ENCODE measurements at places on chromosomes 6 and 20. TPM values are rescaled to one million over a fixed set of nuclear protein-coding genes. Genes with fewer than 3 reads are reported as not detected.

- DNase-seq = no peak
Observed at GRCh38 chr20:44209686-44210405, 725 bp downstream of the OSER1 start.

GRCh38 chr6:124541573-124541972 is 420.7 kb upstream of the RNF217 start:
- DNase-seq = no peak

- DNase-seq = no peak
Observed at GRCh38 chr6:132365281-132365907, 35.9 kb downstream of the MOXD1 start.

TRERF1 gene
- 1.4 TPM for total RNA-seq

- DNase-seq = no peak
Observed at GRCh38 chr6:136184738-136185137, 65.4 kb downstream of the MTFR2 start.

- DNase-seq = no peak
Observed at GRCh38 chr20:35319871-35320197, 27.6 kb upstream of the FAM83C start.

HTR1E gene
- not detected for total RNA-seq

Measured in left ventricle myocardium inferior (tissue), 1 donor.